ENCODE measurements at places on chromosomes 7 and 10. TPM values are rescaled to one million over a fixed set of nuclear protein-coding genes. Genes with fewer than 3 reads are reported as not detected.

GRCh38 chr7:5422396-5423305 lies 983 bp downstream of the TNRC18 start:
- H3K4me3 ChIP-seq = peak overlapping the region; percentile 95
- no peaks in the 10 kb centered on the region for H3K27me3 ChIP-seq
- DNase-seq = peak; percentile 81
- peak overlapping the region; percentile 96 for H3K27ac ChIP-seq

GRCh38 chr10:102485093-102485784 lies 17.3 kb downstream of the ACTR1A start:
- H3K4me1 ChIP-seq = no peaks in the 10 kb centered on the region
- no peak overlapping the region for H3K4me3 ChIP-seq
- no peak overlapping the region for H3K27ac ChIP-seq
- DNase-seq = no peak
- peaks cover 40% of the 10 kb centered on the region for H3K36me3 ChIP-seq

DNA sequence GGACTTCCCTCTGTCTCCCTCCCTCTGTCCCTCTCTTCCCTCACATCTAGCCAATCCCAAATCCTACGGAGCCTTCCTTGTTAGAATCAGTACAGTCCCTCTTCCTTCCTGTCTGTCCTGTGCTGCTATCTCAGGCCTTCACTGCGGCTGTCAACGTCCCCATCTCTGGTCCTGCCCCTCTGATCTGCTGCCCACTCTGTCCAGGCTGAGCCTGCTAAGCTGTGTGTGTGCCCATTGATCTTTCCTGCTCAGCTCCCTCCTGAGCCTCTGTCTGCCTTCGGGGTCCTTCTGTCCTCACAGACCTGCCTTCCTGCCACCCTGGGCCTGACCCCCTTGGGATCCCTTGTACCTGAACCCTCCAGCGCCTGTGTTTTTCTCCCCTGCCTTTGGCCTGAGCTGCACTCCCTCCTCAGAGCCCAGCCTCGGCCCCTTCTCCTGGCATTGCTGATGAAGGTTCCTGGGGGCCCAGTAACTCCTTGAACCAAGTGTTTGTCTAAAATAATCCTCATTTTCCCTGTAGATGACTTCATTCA lies 182.1 kb upstream of the SHH start:
- H3K36me3 ChIP-seq = no peaks in the 10 kb centered on the region
- H3K4me1 ChIP-seq = no peaks in the 10 kb centered on the region
- no peak overlapping the region for H3K27ac ChIP-seq

DNA sequence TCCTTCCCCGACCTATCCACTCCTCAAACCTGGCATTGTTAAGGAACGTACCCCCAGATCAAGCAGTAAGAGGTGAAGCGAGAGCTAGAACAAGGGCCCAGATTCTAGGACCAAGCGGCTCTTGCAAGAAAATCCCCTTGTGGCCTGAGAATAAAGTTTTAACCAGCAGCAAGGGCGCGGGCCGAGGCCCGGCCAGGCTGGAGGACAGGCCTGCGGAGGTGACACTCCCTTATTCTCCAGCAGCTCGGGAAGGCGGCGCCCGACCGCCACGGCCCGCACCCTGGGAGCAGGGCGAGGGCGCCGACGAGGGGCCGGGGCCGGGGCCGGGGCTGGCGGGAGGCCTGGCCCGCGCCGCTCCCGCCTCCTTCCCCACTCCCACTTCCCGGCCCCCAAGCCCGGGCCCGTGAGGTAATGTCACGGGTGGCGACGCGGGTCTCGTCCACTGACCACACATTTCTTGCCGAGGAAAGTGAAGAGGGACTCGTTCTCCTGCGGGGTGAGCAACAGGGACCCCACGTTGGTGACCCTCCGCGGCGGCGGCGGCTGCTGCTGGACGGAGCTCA lies 551 bp downstream of the WASL start:
- H3K4me3 ChIP-seq = peak overlapping the region; percentile 94
- H3K4me1 ChIP-seq = peaks cover 30% of the 10 kb centered on the region
- no peaks in the 10 kb centered on the region for H3K27me3 ChIP-seq
- DNase-seq = peak; percentile 76

PLPP4 gene
- 22.5 TPM for total RNA-seq

- H3K36me3 ChIP-seq = no peaks in the 10 kb centered on the region
- H3K4me3 ChIP-seq = no peak overlapping the region
- H3K27me3 ChIP-seq = peaks cover 21% of the 10 kb centered on the region
- no peaks in the 10 kb centered on the region for H3K4me1 ChIP-seq
These were observed 5.5 kb upstream of the IRF5 start for GRCh38 chr7:128931965-128932861.

- no peak overlapping the region for H3K27ac ChIP-seq
- H3K4me1 ChIP-seq = peaks cover 13% of the 10 kb centered on the region
- H3K4me3 ChIP-seq = no peak overlapping the region
- H3K36me3 ChIP-seq = no peaks in the 10 kb centered on the region
These were observed 75.7 kb downstream of the VPS41 start for GRCh38 chr7:38833329-38833728.

CFAP46 gene
- 0.22 TPM for total RNA-seq

GRCh38 chr10:116925056-116925455 lies 75.8 kb downstream of the ENO4 start:
- no peak overlapping the region for H3K27ac ChIP-seq
- no peaks in the 10 kb centered on the region for H3K4me1 ChIP-seq
- no peak overlapping the region for H3K4me3 ChIP-seq
- no peak for DNase-seq
- no peaks in the 10 kb centered on the region for H3K27me3 ChIP-seq
- no peaks in the 10 kb centered on the region for H3K36me3 ChIP-seq

Data from GM23248 (cell line).